ENCODE measurements at places on chromosomes 16 and 17.

- no peak for DNase-seq
Observed at GRCh38 chr16:29146266-29146665, 161.4 kb downstream of the LAT start.

DNA sequence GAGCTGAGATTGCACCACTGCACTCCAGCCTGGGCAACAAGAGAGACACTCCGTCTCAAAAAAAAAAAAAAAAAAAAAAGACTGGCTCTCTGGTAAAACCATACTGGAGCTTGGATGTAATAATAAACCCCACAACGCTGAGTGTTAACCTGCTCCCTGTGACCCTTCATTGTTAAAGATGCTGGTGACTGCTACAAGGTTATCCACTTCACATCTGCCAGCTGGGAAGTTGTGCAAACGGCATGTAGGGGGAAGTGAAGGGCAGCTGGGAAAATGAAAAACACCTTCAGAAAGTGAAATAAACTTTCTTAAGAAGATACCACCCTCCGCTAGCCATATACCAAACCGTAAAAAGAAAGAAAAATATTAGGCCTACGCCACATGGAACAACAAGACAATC is 131.0 kb upstream of the NUDT7 start:
- DNase-seq, result no peak

- no peak for DNase-seq
Observed at GRCh38 chr16:49548325-49548970, 174.8 kb downstream of the C16orf78 start.

DNA sequence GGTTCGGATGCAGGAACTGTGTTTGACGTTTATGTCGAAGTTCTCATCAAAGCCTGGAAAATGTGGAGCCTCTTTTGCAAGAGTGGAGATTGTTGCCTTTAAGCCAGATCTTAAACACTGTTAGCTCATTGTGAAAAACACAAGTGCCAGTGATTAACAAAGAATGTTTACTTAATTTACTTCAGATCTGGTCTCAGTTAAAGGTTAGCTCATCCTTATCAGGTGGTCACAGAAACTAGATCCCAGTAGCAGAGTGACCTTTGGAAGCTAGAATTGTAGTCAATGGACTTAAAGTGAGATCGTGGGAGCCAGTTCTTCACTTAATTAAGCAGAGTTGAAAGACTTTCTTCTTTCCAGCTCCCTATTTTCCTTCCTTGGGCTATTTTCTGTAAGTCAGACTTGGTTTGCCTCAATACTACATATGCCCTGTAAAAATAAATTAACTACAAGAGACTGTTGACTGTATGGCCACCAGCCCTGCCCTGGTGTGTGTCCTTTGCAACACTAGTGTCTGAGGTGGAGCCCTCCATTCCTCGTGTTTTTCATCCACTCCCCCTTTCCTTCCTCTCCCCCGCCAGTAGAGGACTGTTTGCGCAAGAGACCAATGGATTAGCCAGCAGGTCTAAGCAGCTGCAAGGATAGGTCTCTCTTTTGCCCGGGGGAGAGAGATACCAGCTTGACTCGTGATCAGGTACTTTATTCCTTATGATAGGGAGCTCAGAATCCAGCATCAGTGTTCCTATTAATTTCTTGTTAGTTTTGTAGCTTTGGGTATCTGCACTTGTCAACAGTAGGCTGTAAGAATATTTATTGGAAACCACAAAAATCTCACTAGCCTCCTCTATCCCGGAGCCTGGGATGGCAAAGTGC is 20.2 kb downstream of the FBXO39 start:
- no peak for DNase-seq

GRCh38 chr16:85759631-85760419 is 8.9 kb upstream of the C16orf74 start:
- DNase-seq, result no peak

DNA sequence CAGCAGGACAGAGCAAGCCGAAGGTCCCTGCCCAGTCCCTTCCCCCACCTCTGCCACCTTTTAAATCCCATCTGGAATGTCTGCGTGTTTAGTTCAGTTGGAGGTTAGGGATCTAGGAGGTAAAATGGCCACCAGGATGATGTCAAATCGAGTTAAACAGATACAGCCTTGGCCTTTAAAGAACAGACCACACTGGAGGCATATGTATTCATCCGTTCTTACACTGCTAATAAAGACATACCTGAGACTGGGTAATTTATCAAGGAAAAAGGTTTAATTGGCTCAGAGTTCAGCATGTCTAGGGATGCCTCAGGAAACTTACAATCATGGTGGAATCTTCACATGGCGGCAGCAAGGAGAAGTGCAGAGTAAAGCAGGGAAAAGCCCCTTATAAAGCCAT is 167.8 kb upstream of the CACNG5 start:
- no peak for DNase-seq

Data from activated effector memory CD4-positive, alpha-beta T cell treated with anti-CD3 and anti-CD28 coated beads, Interleukin-2, amount 50 U/mL, for 16 hours (primary cell).